NCI-H510A (cell line): ENCODE measurements at places on chromosomes 1 and 21.

DNA sequence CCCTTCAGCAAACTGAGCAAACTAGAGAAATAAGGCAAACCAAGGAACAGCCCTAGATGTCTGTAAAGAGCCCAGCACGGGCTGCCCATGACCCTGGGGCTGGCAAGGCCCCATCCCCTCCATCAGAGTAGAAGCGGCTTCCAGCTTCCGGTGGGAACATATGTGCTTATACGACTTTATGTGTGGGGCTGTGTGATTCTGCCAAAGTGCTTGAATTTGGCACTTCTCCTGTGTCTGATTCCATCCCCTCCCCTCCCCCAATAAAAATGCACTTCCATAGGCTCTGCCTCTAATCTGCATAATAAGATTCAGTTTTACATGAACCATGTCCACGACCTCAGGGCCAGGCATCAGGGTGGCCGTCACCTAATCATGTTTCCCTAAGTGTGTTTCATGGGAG, 236.6 kb downstream of the DSCAM start:
- no peak for DNase-seq

DNA sequence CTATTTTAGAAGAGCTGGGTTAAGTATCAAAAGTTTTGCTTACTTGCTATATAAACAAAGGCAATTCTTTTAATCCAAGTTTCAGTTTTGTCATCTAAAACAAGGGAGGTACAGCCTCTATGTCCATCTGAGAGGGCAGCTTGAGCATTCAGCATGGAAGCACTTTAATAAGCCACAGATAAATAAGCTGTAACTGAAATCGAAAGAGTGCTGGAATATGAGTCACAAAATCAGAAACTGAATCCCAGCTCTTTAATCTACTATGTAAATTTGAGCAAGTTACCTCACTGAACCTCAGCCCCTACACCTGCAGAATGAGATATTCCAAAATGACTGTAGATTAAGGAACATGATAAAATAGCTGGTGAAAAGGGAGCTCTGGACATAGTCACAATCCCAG, 80.0 kb upstream of the HP1BP3 start:
- no peak for DNase-seq

- DNase-seq: no peak
These were observed 9.7 kb upstream of the GATAD2B start for GRCh38 chr1:153932156-153933131.

- no peak for DNase-seq
These were observed 14.2 kb upstream of the MYOM3 start for GRCh38 chr1:24126018-24126671.

DNA sequence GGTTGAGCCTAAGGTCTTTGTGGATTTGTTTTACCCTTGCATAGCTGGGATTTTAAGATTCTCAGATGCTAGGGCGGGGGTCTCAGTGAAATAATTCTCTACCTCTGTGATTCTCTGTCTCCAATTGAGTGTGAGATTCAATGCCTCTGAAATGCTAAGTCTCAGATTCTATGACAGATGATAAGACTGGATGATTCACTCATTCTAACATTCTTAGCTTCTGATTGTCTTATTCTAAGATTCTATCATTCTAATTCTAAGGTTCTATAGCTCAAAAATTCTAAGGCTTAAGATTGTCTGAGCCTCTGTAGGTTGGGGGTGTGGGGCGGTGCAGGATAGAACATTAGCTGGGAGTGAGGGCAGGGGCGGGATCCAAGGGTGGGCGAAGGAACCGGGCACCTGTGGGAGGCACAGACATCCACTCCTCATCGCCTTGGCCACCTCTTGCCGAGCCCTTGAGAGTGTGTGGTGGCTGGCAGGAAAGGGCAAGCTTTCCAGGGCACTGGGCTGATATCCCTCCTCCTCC, 29.5 kb downstream of the ADGRB2 start:
- no peak for DNase-seq

GRCh38 chr1:31818206-31818605, 2.4 kb upstream of the SPOCD1 start:
- DNase-seq: no peak

GRCh38 chr1:211920602-211921226, 90.2 kb upstream of the LPGAT1 start:
- no peak for DNase-seq

GRCh38 chr1:152002960-152003359, 9.3 kb upstream of the S100A10 start:
- DNase-seq: no peak

GRCh38 chr1:236193184-236193583, 50.8 kb downstream of the GPR137B start:
- DNase-seq: no peak

DNA sequence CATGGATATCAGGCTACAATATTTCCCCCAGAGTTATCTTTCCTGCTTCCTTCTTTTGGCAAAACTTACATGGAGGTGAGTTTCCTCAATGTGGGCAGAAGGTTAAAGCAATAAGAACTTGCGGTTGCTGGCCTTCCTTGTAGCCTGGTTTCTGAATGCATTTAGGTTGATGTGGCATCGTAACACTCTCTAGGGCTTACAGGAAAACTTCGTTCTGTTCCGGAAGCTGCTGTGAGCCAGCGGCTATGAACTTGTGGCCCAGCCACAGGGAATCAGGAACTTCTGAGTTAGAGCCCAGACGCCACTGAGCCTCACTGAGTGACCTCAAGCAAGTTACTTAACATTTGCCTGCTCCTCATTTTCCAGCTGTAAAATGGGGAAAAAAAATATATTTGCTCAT, 623.4 kb upstream of the ADAMTS5 start:
- no peak for DNase-seq

DNA sequence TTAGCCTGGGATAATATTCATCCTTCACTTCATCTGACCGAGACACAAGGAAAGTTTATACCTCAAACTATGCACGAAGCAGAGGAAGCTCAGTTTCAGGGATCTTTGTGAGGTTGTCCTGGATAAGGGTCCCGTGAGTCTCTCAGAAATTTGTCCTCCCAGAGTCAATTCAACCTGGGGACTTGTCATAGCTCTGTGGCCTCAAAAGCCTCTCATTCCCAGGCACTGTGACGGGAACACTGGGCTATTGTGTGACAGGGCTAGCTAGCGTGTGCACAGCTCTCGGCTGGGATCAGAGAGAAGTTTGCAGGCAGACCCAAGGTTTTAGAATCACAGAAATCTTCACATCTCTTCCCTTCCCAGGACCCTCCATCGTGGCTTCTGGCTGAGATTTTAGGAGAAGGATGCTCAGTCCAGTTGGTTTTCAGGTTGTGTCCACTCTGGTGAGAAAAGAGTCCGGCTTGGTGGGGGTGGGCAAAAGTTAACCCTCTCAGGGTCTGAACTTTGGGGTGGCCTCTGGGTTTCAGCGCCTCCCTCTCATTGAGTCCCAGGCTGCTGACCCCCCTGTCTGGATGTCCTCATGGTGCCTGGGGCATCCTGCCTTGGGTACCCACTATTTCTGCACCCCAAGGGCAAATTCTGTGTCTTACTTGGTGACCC, 20.4 kb upstream of the LBR start:
- no peak for DNase-seq
